ENCODE measurements at places on chromosomes 2 and 18. TPM values are rescaled to one million over a fixed set of nuclear protein-coding genes. Genes with fewer than 3 reads are reported as not detected.

Gene POMC
- total RNA-seq = 9.2 TPM

Gene APCDD1
- total RNA-seq = 27.0 TPM

Gene SAG
- not detected for total RNA-seq

Gene CREB1
- 47.9 TPM for total RNA-seq

Gene FOXD4L1
- not detected for total RNA-seq

Gene FRZB
- total RNA-seq = 1.4 TPM

Gene HADHA
- 766 TPM for total RNA-seq

Gene CAPN14
- 0.32 TPM for total RNA-seq

Gene FAP
- total RNA-seq = 0.62 TPM

Gene TFPI
- total RNA-seq = 24.3 TPM

Gene ATF2
- total RNA-seq = 21.8 TPM

Gene TUBA4B
- not detected for total RNA-seq

Gene KLHL41
- 139 TPM for total RNA-seq

Gene IGFBP2
- total RNA-seq = 51.1 TPM

Gene PLCD4
- 0.62 TPM for total RNA-seq

Gene ADRA2B
- 6.4 TPM for total RNA-seq

Gene C1D
- total RNA-seq = 13.7 TPM

Gene PID1
- 7.1 TPM for total RNA-seq

Gene OBSL1
- total RNA-seq = 165 TPM

Measured in Right ventricle myocardium superior (tissue), 1 donor.